ENCODE measurements at places on chromosomes 13 and 19.

GRCh38 chr19:12055784-12056183 is 3.0 kb upstream of the ZNF878 start:
- no peak for DNase-seq

DNA sequence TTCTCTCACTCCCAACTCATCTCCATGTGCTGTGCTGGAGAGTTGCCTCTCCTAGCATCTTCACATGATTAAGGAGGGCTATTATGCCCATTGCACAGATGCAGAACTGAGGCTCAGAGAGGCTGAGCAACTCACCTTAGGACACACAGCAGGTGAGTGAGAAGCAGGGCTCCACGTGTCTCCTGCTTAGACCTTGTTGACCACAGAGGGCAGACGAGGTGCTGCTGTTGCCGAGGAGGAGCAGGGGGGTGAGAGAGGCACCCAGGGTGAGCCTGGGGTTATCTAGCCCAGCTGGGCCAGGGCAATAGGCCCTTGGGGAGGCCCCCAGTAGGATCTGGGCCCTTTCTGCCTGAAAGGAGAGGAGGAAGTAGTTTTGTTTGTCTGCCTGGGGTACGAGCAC is 2.4 kb upstream of the HSH2D start:
- DNase-seq: no peak

- no peak for DNase-seq
Measured at GRCh38 chr19:15432629-15433518, 14.1 kb upstream of the AKAP8L start.

GRCh38 chr13:52980695-52981094 is 47.9 kb upstream of the OLFM4 start:
- no peak for DNase-seq

DNA sequence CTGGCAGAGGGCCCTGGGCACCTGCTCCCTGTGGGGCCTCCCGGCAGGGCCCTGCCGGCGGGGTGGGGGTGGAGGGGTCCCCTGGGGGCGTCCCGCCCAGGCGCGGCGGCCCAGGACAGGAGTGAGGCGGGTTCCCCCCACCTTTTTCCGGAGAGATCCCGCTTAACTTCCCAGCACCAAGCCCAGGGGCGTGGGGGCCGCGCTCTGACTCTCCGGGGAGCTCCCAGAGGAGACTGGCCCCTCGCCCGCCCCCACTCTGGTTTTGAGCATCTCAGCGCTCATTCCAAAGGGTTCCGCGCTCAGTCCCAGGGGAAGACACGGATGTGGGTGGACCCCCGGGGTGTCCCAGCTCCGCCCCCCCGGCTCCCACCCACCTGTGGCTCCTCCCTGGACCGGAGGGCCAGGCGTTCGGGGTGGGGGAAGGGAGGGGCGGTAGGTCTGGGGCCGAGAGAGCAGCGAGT is 476 bp downstream of the C2CD4C start:
- no peak for DNase-seq

DNA sequence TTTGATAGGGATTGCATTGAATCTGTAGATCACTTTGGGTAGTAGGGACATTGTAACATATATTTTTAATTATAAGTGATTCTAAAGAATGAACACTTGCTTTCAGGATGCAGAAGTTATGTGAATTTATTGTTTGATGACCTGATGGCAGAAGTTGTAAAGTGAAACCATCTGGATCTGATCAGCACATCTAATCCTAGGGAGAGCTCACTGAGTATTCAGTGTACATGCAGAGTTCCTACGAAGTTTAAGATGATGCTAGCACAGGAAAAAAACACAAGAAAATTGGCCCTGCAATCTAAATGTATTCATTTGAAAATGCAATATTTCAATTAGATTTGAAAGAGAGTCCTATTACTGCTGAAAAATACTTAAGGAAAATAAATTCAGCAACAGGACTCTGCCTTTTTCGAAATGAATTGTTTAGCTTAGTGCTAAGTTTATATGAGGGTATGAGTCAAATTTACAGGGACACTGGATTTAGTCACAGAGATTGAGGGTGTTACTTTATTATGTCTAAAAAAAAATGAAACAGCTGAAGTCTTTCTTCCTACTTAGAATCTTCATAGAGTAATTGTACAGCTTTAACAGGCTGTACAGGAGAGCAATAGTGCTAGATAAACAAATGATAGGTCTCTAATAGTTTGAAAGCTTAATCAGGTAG is 385.7 kb downstream of the DCT start:
- no peak for DNase-seq

DNA sequence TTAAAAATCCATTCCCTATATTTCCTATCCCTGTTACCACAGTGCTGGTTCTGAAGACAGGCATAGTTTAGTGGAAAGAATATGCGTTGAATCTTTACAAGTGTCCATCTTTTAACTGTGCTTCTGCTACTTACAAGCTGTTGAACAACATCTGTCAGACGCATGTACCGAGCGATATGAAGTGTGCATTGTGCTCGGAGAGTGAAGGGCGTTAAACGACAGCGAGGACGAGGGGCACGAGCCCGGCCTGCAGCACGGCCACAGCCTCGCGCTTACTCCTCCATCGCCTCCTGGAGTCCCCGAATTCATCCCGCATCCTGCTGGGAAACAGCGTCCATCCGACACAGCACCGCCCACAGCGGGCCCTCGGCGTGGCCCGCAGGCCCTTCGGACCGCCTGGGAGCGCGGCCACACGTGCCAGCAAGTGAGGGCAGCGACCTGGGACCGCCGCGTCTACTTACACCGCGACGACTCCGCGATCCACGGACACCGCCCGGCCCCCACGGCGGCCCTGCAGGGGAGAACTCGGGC is 514 bp downstream of the PCID2 start:
- DNase-seq: no peak

- DNase-seq: no peak
Measured at GRCh38 chr13:98677398-98677797, 75.1 kb downstream of the SLC15A1 start.

- DNase-seq: no peak
Measured at GRCh38 chr13:77986713-77987112, 68.1 kb upstream of the EDNRB start.

- DNase-seq: no peak
Measured at GRCh38 chr13:85853161-85853894, 54.1 kb upstream of the SLITRK6 start.

DNA sequence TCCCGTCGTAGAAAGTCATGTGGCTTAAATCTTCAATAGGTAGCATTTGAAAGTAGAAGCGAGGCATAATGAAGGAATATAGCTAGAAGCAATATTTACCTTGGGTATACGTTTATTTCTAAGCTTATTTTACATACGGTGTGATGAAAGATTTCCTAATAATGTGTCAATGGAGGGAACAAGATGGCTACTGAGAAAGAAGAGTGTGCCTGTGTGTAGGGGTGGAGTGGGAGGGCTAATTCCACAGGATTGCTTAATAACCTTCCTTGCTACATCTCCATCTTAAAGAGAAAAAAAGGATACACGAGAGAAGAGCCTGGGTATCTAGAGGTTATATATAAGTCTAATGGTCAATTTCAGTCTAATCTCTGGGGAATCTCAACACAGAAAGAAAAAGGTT is 2.0 kb downstream of the SPART start:
- DNase-seq: no peak

- no peak for DNase-seq
Measured at GRCh38 chr19:38093154-38093553, 130.9 kb downstream of the DPF1 start.

- no peak for DNase-seq
Measured at GRCh38 chr13:109682534-109683244, 103.7 kb downstream of the IRS2 start.

GRCh38 chr19:16375157-16375935 is 50.7 kb downstream of the KLF2 start:
- no peak for DNase-seq

- no peak for DNase-seq
Measured at GRCh38 chr13:109315481-109315880, 470.9 kb downstream of the IRS2 start.

GRCh38 chr19:8501516-8501915 is 924 bp downstream of the PRAM1 start:
- DNase-seq: no peak

- no peak for DNase-seq
Measured at GRCh38 chr13:71864094-71864985, 2.7 kb downstream of the DACH1 start.

DNA sequence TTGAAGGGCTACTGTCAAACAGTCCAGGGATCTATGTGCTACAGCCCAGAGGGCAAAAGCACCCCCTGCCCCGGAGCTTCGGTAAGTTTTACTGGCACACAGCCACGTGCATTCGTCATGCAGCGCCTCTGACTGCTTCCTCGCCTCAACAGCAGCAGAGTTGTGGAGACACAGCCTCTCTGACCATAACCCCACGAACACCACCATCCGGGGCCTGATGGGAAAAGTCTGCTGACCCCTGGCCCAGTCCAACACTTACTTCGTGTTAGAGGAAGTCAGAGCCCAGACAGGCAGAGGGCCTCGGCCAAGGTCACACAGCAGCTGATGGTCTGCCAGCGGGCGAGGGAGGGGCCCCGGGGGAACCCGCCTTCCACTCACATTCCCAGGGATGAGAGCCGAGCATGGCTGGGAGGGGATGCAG is 5.1 kb downstream of the CBARP start:
- no peak for DNase-seq

DNA sequence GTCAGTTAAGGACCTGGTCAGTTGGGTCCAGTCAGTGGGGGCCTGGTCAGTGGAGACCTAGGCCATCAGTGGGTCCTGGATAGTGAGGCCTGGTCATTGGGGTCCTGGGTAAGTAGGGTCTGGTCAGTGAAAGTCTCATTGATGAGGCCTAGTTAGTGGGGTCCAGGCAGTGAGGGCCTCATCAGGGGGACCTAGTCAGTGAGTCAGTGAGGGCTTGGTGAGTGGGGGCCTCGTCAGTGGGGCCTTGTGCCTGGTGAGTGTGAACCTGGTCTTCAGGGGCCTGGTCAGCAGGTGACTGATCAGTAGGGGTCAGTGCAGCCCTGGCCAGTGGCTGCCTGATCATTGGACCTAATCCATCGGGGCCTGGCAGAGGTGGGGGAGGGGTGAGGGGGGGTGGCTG is 42.6 kb upstream of the TPM4 start:
- no peak for DNase-seq

GRCh38 chr13:33100886-33101285 is 84.7 kb downstream of the KL start:
- no peak for DNase-seq

- no peak for DNase-seq
Measured at GRCh38 chr13:23957981-23958380, 60.7 kb upstream of the C1QTNF9B start.

GRCh38 chr13:79987323-79987722 is 353.6 kb downstream of the SPRY2 start:
- DNase-seq: no peak

- no peak for DNase-seq
Measured at GRCh38 chr19:57611113-57611512, 2.9 kb upstream of the ZNF134 start.

DNA sequence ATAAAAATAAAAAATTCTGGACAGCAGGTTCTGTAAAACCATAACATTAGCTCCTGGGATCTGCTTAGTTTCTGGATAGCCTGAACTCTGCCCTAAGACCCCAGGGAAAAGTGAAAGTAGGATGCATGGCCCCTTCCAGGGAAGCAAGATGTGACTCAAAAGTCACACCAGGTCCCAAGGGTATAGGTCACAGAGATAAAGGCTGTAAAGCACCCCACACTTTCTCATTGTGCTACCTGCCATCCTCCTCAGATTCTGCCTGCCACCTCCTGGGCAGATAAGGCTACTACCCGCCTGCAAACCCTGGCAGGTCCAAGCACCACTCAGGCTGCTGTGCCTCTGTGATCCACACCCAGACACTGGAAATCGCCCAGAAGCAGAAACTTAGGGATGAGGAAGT is 20.6 kb downstream of the FFAR2 start:
- DNase-seq: no peak

GRCh38 chr13:102580552-102581169 is 16.1 kb upstream of the TPP2 start:
- DNase-seq: peak; percentile 42

DNA sequence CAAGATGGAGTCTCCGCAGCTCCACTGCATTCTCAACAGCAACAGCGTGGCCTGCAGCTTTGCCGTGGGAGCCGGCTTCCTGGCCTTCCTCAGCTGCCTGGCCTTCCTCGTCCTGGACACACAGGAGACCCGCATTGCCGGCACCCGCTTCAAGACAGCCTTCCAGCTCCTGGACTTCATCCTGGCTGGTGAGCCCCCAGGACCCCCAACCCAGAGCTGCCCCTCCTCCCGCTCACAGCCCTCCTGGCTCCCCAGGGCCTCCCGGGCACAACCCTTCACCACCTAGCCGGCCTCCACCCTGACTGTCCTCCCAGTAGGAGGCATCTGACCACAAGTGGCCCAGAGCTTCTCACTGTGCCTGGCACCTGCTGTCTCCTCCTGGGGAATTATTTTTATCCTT is 9.4 kb downstream of the SYNGR4 start:
- DNase-seq: no peak

GRCh38 chr19:54160854-54161253 is 1.3 kb upstream of the LENG1 start:
- DNase-seq: no peak

DNA sequence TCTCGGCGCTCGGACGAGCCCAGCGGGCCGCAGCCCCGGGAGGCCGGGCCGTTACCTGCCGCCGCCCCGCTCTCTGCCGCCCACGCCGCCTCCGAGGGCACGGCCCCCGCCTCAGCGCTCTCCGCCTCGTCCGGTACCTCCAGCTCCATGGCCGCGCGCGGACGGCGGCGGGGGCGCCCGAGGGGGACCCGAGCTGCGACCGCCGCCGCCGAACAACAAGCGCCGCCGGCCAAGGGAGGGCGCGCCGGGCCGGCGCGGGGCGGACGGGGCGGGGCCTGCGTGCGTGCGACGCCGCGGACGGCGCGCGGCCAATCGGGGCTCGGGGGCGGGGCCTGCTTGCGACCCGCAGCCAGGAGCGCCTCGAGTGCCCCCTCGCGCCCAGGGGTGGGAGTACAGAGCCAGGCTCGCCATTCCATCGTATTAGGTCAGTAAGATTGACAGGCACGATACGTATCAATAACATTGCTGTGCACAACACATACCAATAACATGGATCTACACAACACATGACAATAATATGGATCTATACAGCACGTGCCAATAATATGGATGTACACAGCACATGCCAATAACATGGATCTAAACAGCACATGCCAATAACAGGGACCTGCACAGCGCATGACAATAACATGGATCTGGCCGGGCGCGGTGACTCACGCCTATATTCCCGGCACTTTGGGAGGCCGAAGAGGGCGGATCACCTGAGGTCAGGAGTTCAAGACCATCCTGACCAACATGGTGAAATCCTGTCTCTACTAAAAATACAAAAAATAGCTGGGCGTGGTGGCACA is at the start of gene PIP5K1C:
Gene PIP5K1C, minus strand, starts transcription at position 227 of the 791 bp plus-strand sequence. Its CDS starts 78 bp downstream, at position 149.
- DNase-seq: no peak

- no peak for DNase-seq
Measured at GRCh38 chr13:44757671-44758070, 181.5 kb upstream of the TSC22D1 start.
